ENCODE measurements at places on chromosomes 5 and 9.

GRCh38 chr5:107764976-107765804 is 94.5 kb upstream of the EFNA5 start:
- DNase-seq, result no peak

GRCh38 chr5:119996128-119996527 is 366.8 kb downstream of the FAM170A start:
- no peak for DNase-seq

DNA sequence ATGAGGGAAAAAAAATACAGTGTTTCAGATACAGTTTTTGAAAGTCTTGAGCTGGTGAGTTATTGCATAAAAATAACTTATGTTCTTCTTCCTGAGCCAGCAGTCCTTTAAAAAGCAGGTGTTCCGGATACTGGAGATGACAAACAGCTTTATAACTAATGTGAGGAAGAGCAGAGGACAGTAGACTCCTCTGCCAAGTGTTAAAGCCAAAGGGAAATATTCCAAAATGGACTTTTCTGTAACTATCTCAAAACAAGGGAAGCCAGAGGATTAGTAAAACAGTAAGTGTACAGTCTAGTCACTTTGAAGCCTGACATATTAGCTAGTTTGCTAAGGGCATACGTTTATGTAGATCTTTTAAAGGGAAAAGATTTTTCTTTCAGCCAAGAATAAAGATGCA is 11.0 kb upstream of the SNCAIP start:
- no peak for DNase-seq

- DNase-seq, result peak; percentile 3
Measured at GRCh38 chr9:98146101-98146991, 27.3 kb upstream of the TRIM14 start.

GRCh38 chr9:116064970-116065369 is 88.6 kb upstream of the PAPPA start:
- no peak for DNase-seq

DNA sequence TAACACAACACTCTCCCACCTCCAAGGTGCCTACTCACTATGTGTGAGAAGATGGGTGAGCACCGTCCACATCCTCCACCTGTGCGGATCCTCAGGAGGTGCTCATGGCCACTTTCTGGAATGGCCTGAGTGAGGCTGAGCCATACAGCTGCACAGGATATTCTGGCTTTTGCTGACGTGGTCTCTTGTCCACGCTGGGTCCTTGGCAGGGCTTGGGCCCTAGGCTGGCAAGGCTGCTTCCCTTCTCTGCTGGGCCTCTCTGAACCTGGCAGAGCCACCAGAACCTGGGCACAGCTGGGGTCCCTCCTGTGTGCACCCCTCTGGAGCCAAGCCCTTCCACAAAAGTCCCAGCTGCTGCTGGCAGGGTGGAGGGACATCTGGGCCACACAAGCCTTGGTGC is 56.4 kb upstream of the IER5L start:
- DNase-seq, result no peak

DNA sequence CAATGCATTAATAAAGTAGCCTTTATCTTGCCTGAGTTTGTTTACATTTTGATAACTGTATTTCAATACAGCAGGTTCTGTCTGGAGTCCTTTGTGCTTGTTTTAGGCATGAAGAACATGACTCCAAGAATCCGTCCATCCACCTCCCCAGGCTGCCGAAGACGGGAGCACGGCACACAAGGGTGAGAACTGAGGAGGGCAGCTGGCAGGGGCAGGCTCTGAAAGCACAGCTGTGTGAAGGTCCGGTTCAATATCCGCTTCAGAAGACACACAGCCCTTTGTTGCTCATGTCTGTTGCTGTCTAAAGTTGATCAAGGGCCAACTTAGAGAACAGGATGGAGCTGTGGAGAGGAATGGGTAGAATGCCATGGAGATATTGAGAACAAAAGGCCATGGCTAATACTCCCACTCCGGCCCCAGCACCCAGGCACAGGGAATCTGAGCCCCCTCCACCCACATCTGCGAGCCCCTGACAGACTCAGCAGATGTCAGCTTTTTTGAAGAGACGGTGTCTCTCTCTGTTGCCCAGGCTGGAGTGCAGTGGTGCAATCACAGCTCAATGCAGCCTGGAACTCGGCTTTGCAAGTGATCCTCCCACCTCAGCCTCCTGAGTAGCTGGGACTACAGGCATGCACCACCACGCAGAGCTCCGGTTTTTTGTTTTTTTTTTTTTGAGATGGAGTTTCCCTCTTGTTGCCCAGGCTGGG is 58.5 kb upstream of the GNE start:
- DNase-seq, result no peak

- DNase-seq, result no peak
Measured at GRCh38 chr5:151464101-151464500, 16.7 kb downstream of the SLC36A1 start.

DNA sequence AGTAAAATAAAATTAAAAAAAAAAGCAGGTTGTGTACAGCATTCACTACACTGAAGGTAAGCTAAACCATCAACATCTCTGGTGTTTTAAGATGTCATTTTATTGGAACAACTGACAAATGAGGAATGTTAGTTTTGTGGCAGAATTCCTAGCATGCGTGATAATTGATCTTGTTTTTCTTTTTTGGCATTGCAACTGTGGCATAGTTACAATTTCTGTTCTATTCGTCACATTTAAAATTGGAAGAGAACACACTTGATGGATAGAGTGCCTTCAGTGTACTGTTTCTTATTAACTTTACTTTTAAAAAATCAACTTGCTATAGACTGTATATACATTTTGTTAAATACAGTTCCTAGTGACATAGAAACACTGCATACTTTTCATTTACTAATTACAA is 43.6 kb upstream of the TNFSF15 start:
- DNase-seq, result no peak
